ENCODE measurements at places on chromosomes 6 and 20.

GRCh38 chr20:44109951-44110361 lies 77.0 kb downstream of the JPH2 start:
- no peak for DNase-seq

DNA sequence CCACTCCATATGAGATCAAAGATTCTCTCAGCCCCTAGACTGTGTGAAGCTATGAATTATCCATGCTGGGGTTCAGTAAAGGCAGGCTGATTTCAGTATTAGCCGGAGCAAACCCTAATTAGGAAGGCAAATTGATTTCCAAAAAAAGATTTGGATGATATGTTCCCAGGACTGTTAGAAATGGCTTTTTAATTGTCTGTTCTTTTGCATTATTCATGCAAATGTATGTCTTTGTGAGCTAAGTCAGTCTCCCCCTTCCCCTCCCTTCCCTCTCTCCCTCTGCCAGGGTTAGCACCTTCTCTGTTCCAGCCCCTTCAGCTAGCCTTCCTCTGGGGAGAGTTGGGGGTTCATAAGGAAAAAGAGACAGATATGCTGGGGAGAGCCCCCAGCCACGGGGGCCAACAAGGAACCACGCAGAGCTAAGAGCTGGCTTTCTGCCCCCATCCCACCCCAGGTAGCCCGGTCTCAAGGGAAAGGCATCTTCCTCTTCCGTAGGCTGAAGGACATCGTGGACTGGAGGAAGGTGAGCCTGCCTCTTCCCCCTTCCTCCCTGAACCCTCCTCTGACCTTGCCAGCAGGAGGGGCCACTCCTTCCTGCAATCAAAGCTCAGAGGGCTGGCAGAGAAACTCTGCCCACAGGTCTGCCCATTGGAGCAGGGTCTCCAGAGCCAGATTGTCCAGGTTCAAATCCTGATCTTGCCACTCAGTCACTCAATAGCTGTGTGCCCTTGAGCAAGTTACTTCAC lies 32.3 kb downstream of the PDRG1 start:
- DNase-seq: no peak

GRCh38 chr6:149449831-149450678 lies 34.8 kb downstream of the ZC3H12D start:
- DNase-seq: no peak

GRCh38 chr6:166957805-166958076 lies 1.4 kb upstream of the RNASET2 start:
- DNase-seq: no peak

All from NCI-H1436 treated with DMSO at 0.1 percent for 48 hours (cell line).